ENCODE measurements at places on chromosomes 2 and 18. TPM values are rescaled to one million over a fixed set of nuclear protein-coding genes. Genes with fewer than 3 reads are reported as not detected.

DNA sequence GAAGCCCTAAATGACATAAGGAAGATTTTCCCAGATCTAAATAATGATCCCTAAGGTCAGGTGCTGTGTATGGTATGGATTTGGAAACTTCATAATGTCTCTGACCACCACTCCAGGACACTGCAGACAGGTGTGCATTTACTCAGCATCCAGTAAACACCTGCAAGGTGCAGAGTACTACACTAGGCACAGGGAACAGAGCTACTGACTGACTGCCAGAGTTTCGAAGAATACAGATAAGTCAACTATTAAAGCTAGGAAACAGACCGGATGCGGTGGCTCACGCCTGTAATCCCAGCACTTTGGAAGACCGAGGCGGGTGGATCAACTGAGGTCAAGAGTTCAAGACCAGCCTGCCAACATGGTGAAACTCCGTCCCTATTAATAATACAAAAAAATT lies 65.0 kb downstream of the ATP8B1 start:
- DNase-seq: no peak

The PARD6G gene
- 6.1 TPM for total RNA-seq

- DNase-seq: peak; percentile 99
Measured at GRCh38 chr2:241561832-241562231, 3.3 kb downstream of the BOK start.

DNA sequence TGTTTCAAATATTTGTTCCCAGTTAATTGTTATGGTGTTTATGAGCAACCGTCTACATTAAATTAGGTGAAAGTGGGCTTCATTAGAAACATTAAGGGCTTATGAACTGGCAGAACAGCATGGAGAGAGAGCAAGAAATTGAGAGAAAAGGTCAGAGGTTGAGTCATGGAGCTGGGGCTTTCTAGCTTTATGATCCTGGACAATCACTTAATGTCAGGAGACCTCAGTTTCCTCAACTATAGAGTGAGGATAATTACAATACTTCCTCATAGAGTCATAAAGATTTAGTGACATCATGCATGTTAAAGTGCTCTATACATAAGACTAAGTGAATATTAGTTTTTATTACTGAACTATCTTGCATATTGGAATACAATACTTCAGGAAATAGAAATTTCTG lies 83.9 kb downstream of the PLCL1 start:
- no peak for DNase-seq

The GNAL gene
- total RNA-seq: 5.5 TPM

GRCh38 chr18:12306752-12307700 lies 1.0 kb upstream of the TUBB6 start:
- DNase-seq: peak; percentile 68

- no peak for DNase-seq
Measured at GRCh38 chr2:32746669-32747068, 118.8 kb downstream of the TTC27 start.

The SERPINB3 gene
- total RNA-seq: not detected

The HOXD10 gene
- not detected for total RNA-seq

Data from SJSA1 (cell line).